HepG2 (cell line): ENCODE measurements at places on chromosomes 2 and 18.

DNA sequence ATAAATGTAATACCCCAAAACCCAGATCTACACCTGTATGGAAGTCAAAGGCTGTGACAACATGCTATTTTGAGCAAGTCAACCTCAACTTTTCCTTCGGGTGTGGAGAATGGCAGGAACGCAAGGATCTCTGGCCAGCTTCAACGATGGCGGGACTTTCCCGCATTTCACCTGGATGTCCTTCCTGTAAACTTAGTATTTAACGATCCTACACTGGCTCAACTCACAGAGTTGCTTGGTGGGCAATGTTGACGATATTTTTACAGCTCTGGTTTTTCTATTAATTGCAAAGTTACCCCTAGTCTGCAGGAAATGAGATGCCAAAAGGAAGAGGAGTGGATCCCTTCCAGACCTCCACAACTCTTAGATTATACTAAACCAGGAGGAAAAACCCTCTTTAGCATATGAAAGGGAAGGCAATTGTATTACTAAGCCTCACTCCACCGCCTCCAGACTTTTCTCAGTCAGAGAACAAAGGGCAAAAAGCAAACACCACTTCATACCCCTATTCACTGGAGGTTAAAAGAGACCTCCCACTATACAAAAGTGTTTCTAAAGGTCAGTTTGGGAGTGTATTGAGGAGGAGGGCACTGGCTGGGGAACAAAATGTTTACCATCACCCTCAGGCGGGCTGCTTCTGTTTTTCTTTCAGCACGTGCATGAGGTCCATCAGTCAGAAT, 56.5 kb upstream of the ACVR1 start:
- peak; percentile 21 for DNase-seq

GRCh38 chr18:35106845-35107148, 65.6 kb downstream of the MAPRE2 start:
- no peak for DNase-seq

GRCh38 chr2:98778741-98779483, 48.0 kb upstream of the MGAT4A start:
- DNase-seq = no peak

GRCh38 chr2:37753758-37754157, 82.3 kb upstream of the CDC42EP3 start:
- DNase-seq = no peak

DNA sequence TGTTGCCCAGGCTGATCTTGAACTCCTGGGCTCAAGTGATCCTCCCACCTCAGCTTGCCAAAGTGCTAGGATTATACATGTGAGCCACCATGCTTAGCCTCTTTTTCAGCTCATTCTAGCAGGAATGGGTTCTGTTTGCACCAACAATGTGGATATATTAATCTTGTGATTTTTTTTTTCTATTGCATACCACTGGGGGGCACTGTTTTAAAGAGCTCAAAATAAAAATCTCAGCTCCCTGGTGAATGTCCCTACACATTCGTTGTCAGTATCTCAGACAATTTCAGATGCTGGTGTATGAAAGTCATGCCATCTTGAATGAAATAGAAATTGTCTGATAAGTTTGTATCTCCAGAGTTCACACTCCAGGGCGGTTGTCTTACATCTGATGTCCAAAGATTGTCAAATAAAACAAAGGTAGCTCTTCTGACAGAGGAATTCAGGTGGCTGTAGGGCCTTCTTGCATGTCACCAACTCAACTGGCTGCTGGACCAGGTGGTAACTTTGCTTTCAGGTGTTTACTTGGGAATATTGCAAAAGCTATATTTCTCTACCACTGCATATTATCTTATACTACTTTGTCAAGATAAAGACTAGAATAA, 3.1 kb upstream of the MATN3 start:
- DNase-seq = peak; percentile 75

DNA sequence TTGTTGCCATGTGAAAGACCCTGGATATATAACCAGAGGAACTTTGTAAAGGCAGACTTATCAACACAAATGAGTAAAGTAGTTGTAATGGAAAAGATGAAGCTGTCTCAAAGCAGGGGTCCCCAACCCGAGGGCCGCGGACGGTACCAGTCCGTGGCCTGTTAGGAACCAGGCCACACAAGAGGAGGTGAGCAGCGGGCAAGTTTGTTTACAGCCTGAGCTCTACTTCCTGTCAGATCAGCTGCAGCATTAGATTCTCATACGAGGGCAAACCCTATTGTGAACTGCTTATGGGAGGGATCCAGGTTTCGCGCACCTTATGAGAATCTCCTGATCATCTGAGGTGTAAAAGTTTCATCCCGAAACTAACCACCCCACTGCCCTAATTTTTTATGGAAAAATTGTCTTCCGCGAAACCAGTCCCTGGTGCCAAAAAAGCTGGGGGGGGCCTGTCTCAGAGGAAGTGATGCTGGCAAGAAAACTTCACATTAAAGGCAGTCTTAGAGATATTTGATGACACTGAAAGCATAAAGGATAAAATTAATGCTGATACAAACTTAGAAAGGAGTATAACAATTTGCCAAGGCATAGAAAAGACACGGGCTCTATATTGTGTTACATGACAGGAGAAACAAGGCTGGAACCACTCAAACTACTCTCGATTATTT, 57.5 kb upstream of the MSTN start:
- no peak for DNase-seq

DNA sequence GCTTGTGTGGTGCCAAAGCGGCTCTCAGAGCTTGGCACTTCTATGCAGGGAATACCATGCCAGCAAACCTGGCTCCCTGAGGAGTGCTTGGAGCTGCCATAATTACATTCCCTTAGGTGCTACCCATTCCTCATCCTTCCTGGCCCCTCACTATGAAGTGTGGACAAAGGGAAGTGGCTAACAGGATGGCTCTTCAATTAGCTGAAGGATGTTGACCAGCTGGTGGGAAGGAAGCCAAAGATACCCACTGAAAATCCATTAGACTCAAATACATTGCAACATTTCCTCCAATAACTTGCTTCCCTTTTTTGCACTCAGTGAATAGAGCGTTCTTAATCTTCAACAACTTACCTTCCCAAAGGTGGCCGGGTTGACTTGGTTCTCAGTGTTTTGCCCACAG, 8.5 kb downstream of the RFX8 start:
- DNase-seq = no peak

DNA sequence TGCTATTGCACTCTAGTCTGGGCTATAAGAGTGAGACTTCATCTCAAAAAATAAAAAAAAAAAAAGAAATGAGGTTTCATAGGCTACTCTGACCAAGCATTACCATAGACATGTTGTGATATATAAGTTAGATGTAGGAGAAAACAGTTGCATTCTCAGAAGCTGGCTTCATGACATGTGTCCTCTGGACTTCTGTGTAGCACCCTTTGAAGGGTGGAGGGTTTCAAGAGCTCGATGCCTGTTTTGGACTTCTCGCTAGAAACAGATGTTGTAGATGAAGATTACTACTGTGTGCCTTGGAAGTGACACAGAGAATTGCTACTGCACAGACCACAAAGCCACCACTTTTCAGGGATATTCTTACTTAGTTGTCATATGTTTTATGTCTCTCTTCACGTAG, 91.0 kb downstream of the TMEM247 start:
- DNase-seq = no peak

DNA sequence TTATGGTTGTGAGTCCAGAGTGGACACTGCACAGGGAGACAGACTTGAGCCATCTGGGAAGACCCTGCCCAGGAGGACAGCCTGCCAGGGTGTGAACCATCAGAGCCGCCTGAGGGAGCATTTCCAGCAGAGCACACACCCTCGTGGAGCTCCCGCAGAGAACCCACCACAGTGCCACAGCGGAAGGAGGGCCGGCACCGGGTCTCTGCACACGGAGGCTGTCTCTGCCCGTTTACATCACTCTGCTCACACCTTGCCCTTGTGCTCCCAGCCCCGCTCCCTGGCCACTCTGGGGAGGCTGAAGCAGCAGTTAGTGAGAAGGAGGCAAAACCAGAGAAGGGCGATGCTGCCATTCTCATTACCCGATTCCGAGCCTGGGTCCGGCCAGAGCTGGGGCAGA, 161.9 kb downstream of the KLHL29 start:
- DNase-seq = no peak

GRCh38 chr2:139631966-139632365, 851.8 kb upstream of the NXPH2 start:
- no peak for DNase-seq

DNA sequence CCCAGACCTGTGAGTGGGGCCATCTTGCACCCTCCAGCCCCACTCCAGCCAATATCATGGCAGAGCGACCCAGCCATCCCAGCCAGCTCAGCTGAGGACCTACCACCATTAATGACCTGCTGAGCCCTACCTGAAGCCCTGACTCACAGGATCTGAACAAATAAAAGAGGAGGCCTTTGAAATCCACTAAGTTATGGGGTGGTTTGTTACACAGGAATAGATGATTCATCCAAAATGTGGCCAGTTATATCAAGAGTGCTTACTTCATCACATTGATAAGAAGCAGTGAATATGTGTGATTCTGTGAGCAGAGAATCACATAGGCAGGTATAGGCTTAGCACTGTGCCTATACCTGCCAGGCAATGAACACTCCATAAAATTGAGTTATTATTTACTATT, 34.7 kb upstream of the FAM124B start:
- DNase-seq = no peak

- no peak for DNase-seq
Observed at GRCh38 chr2:69733342-69734034, 8.4 kb upstream of the ANXA4 start.

DNA sequence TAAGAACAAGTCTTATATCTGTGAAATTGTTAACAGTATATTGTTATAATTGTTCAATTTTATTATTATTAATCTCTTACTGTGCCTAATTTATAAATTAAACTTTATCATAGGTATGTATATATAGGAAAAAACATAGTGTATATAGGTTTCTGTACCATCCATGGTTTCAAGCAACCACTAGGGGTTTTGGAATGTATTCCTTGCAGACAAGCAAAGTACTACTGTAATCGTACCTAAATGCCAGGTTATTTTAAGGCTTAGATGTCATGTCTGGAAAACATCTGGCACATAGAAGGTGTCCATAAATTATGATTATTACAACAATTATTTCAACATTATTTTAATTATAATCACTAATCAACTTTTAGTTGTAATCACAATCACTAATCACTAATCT, 8.4 kb downstream of the ITSN2 start:
- DNase-seq = no peak

- DNase-seq = no peak
Observed at GRCh38 chr2:42336361-42336965, 24.6 kb downstream of the COX7A2L start.

- DNase-seq = peak; percentile 64
Observed at GRCh38 chr2:70087702-70088597, 673 bp downstream of the PCBP1 start.

GRCh38 chr2:239353692-239354091, 47.1 kb downstream of the HDAC4 start:
- DNase-seq = peak; percentile 54

DNA sequence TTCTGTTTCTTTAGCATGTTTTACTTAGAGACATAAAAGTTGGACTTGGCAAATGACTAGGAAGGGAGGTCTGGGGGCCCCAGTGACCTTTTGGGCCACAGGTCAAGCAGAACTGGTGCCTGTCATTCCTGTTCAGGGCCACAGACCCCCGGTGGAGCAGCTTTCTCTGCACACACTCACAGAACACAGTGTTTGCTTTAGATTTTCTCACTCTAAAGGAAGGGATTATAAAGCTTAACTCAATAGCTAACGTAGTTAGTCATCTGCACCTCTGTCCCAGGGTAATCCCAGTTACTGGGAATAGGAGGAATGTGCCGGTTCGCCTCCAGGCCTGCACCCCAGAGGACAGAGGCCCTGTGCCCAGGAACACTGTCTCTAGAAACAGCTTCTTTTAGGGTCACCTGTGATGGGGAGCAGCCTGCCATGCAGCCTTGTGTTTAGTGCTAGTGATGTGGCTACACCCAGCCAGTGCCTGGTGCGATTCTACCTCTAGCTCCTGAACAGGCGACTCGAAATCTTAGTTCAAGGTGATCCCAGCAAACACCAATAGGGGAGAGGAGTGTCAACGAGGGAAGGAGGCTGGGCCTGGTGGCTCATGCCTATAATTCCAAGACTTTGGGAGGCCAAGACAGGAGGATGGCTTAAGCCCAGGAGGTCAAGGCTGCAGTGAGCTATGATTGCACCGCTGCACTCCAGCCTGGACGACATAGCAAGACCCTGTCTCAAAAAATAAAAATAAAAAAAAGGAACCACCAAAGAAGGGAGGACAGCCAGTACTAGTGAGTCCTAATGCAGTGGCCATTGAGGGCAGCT, 11.6 kb downstream of the SPATA3 start:
- peak; percentile 76 for DNase-seq

- DNase-seq = no peak
Observed at GRCh38 chr18:50933684-50934083, 34.2 kb upstream of the ELAC1 start.

DNA sequence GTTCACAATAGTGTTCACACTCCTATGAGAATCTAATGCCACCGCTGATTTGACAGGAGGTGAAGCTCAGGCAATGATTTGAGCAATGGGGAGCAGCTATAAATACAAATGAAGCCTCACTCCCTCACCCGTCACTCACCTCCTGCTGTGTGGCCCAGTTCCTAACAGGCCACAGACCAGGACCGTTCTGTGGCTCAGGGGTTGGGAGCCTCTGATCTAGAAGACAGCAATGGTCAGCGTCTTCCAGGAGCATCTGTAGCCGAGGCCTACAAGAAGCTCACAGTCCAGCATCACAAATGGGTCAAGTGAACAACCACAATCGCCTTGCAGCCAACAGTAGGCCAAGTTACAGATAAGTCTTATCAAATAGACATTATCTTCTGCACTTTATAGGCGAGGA, 110.0 kb upstream of the SLC66A3 start:
- DNase-seq = no peak

DNA sequence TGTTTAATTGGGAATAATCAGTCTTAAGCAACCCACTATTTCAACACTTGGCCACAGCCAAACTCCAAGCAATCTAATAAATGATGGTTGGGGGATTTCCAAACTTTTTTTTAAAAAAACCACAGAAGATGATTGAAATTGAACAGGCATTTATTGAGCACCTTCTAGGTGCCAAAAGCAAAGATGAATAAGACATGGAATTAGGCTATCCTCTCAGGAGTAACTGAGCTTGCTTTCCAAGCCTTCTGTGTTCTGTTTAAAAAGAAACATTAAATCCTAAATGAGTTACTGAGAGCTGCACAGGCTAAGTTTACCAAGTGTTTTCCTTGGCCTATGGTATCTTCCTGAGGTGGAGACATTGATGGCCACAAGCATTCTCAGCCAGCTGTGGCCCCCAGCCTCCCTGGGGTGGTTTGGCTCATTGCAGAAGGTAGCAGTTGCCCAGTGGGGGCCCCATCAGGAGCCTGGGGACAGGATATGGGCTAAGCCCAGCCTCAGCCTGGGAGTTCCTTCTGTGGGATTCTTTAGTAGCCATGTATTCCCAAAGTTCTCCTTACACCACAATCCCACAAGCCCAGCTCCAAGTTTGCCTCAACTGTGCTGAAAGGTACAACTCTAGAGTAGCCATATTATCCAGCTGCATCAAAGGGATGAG, 174.3 kb downstream of the C1D start:
- no peak for DNase-seq

DNA sequence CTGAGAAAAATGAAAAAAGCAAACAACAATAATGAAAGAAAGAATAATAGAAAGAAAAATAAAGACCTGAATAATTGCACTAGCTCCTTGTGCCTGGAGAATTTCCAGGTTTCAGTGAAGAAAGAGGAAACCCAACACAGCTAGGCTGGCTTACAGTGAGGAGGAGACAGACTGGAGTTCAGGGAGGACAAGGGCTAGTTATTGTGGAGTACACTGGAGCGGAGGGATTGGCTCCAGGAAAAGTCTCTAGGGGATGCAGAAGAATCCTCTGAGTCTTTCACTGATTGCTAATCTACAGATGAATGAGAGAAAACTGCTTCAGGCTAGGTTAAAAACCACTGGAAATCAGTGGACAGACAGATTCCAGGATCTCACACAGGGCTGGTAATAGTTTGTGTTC, 163.6 kb upstream of the RBMS1 start:
- DNase-seq = no peak
